ENCODE measurements at places on chromosomes 1 and 21.

- DNase-seq: no peak
Measured at GRCh38 chr1:67831850-67832513, 1.3 kb downstream of the GNG12 start.

DNA sequence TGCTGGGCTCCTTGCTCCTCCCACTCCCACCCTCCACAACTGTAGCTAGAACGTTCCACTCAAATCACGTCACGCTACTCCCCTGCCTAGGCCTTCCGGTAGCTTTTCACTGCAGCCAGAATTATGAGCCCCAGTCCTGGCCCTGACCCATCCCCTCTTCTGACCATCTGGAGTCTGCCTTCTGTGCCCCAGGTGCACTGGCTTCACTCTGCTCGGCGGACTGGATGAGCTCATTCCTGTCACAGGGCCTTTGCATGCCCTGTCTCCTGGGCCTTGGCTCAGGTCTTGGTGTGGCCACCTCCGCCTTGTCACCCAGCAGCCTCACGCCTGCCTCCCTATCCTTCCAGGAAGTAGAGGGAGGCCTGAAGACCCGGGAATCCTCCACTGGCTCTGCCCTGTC lies 62.5 kb upstream of the ACTL8 start:
- no peak for DNase-seq

DNA sequence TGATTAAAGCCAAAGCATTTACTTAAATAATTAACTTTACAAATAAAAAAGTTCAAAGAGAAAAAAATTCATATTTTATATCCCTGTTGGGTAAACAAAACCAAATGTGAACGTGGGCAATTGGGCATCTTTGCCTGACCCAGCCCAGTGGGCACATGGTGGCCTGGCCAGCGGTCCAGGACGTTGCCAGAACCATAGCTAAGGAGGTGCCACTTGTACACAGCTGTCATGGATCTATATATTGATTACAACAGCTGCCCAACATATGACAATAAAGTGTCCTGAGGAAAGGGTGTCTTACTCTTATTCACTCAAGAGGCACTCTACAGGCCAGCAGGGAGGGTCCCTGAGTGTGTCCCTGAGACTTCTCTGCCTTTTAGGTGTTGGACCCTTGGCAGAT lies 78.5 kb downstream of the BCAR3 start:
- DNase-seq: no peak

DNA sequence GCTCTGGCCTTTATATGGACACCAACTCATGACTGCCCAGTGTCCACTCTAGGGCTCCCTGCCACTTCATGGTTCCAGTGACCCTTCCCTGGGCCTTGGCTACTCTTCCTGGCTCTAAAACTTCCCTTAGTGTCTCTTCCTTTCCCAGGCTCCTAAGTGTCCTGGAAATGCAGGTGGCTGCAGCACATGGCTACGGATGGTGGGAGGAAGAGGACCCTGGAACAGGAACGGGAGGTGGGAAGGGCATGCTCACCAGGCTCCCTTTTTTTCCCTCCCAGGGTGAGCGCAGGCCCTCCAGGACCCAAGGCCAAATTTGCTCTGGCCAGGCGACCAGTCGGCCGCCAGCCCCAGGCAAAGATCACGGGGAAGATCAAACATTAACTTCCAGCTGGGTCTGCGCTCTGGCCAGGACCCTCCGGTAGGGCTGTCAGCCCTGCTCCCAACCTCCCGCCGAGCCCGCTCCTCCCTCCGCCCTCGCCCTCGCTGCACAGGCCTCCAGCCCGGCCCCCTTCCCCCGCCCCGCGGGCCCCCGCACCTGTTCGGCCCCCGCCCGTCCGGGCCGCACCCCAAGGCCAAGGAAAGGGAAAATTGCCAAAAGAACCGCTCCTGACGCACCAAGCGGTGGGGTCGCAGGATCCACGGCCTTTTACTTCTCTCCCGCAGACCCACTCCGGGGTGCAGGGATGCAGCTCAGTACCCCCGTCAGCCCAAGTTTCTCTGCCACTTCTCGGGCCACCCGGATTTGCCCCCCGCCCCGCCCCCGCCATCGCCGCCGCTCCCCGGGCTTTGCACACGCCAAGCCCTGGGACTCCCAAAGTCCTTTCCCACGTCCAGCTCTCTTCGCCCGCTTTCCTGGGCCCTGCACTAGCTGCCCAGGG lies 894 bp downstream of the TCEA3 start:
- DNase-seq: no peak

DNA sequence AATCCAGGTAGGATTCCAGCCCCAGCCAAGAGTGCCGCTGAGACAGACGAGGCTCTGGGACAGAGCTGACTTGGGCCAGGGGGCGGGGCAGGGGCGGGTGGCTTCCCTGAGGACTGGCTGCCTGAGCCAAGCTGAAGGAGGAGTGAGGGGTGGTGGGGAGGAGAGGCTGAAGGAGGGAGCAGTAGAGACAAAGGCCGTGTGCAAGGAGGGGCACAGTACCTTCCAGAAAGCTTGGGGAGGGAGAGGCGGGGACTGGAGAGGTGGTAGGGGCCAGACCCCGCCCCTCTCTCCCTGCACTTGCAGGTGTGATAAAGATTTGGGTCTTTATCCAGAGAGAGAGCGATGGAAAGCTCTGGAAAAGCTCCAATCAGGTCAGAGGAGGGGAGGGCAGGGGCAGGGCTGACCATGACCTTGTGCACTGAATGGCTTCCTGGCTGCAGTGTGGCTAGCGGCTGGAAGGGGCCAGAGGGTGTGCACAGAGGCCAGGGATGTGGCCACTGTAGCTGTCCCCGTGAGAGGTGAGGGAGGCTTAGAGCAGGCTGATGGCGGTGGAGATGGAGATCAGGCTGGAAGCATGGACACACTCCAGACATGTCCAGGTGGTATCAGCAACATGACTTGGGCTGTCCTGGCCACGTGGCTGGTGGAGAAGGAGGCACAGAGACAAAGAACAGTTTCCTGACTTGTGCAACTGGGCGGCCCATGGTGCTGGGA lies 6.7 kb upstream of the EPHA8 start:
- DNase-seq: peak; percentile 71

GRCh38 chr21:22754746-22755145 lies 1756.5 kb downstream of the NCAM2 start:
- DNase-seq: no peak

- no peak for DNase-seq
Measured at GRCh38 chr1:186762653-186763052, 66.1 kb upstream of the PLA2G4A start.

GRCh38 chr1:74548961-74549750 lies 36.7 kb upstream of the LRRC53 start:
- no peak for DNase-seq
